ENCODE measurements at places on chromosomes 1 and 21.

GRCh38 chr21:26761174-26761915, 83.9 kb downstream of the ADAMTS1 start:
- DNase-seq = no peak

DNA sequence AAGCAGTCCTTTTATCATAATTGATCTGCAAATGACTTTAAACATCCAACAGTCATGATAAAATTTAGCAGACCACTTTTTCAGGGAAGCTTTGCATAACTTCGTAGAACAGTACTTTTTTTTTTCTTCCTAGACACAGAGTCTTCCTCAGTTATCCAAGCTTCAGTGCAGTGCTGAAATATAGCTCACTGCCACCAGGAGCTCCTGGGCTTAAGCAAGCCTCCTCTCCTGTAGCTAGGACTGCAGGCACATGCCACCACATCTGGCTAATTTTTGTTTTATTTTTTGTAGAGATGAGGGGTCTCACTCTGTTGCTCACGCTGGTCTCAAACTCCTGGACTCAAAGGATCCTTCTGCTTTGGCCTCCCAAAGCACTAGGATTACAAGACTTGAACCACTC, 3.8 kb downstream of the F13B start:
- no peak for DNase-seq

- no peak for DNase-seq
Measured at GRCh38 chr21:41648591-41649031, 118.2 kb downstream of the RIPK4 start.

GRCh38 chr1:66251546-66251945, 282.4 kb upstream of the SGIP1 start:
- no peak for DNase-seq

GRCh38 chr1:181206513-181206912, 118.0 kb downstream of the IER5 start:
- DNase-seq = no peak

DNA sequence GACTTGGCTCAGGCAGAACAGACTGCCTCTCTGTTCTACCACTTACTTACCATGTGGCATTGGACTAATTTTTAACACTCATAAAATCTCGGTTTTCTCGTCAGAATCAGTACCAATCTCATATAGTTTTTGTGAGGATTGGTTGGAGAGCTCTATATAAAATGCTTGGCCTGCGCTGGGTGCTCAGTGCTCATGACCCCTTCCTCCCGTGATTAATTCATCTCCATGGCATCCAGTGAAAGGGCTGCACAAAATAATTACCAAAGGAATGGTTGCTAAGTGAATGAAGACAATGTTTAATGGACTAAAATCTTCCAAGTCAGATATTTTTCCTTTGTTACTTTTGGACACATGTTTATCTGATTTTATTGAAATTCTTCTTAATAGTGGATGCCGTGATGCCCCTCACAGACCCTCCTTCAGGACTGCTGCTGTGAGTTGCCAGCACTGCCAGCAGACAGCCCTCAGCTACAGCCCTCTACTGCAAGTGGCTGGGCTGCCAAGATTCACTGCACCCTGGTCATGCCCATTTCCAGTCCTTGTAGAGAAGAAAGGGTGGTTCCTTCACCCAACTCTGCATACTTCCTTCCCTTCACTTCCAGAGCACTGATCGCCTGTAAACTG, 436.5 kb downstream of the LMO4 start:
- no peak for DNase-seq

GRCh38 chr1:4935807-4936206, 281.4 kb downstream of the AJAP1 start:
- DNase-seq = no peak

- DNase-seq = no peak
Measured at GRCh38 chr1:223244366-223245103, 101.5 kb upstream of the TLR5 start.

GRCh38 chr1:58162952-58163550, 383.5 kb downstream of the OMA1 start:
- peak; percentile 50 for DNase-seq

DNA sequence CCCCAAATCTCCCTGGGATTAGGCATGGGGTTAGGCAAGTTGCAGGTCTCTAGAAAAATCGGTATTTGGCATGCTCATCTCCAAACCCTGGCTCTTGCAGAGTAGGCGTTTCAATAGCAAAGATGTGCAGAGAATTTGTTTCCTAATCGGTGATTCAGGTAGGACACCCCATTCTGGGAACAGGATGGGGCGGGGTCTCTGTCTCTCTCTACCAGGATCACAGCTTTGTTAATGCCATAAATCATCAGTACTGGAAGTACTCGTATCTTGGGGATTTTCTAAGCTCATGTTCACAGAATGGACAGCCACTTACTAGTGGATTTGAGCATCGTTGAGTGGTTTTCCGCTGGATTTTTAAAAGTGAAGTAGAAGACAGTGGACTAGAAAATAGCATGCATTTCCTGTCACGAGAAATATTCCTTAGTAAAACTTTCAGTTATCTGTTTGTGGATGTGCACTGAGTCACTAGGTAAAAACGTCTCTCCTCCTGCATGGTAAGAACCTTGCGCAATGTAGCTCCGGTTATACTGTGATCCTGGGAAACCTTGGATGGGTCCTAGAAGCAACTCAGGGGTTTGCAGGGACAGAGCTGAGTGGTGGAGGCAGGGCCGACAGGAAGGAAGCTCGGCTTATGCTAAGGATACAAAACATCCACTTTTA, 5.1 kb downstream of the TMEM51 start:
- DNase-seq = no peak

DNA sequence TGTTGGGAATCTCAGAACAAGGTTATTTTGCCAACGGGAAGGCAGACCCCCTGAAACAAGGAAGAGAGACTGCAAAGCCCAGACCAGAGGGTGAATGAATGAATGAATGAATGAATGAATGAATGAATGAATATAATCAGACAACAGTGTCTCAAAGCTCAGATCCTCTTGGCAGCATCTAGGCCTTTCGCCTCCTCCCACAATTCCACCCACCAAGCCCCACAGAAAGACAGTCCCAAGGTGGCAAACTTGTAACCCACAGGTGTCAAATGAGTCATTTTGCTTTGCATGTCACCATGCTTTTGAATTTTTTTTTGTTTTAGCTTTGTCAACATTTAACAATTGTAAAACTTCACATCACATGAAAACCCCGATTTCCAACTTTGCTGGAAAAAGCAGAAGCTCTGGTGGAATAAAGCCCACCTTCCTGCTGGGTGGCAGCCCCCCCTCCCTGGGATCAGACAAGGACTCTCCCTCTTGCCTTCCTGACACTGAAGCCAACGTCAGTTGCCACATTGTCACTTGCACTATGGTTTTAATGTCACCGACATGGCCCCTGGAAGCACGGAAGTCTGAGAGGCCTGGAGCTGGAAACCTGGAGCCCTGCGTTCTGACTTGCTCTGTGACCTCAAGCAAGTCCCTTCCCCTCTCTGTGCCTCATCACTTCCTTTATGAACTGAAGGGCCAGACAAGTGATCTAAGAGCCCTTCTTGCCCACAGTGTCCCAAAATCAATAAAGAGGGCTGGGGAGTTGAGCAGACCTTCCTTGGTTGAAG, 134.6 kb upstream of the RUNX3 start:
- no peak for DNase-seq

GRCh38 chr1:1001057-1001783, 1.3 kb upstream of the HES4 start:
- DNase-seq = peak; percentile 70

DNA sequence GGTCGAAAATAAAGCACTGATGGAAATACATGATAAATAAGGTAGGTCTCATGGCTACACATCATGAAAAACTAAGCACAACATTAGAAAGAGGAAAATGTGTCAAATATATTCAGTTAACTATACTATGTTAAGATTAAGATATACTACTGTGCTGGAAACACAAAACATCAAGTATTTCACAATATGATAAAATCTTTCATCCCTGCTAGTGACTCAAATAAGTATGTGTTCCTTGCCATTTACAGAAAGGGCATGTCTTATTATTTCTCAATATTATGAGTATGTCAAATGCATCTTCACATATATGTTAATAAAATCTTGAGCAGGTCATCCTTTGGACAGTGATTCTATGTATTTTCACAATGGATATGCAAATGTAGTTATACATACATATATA, 1260.1 kb upstream of the ADGRL2 start:
- DNase-seq = no peak

GRCh38 chr1:151846686-151847237, 6.8 kb downstream of the THEM5 start:
- DNase-seq = peak; percentile 7

DNA sequence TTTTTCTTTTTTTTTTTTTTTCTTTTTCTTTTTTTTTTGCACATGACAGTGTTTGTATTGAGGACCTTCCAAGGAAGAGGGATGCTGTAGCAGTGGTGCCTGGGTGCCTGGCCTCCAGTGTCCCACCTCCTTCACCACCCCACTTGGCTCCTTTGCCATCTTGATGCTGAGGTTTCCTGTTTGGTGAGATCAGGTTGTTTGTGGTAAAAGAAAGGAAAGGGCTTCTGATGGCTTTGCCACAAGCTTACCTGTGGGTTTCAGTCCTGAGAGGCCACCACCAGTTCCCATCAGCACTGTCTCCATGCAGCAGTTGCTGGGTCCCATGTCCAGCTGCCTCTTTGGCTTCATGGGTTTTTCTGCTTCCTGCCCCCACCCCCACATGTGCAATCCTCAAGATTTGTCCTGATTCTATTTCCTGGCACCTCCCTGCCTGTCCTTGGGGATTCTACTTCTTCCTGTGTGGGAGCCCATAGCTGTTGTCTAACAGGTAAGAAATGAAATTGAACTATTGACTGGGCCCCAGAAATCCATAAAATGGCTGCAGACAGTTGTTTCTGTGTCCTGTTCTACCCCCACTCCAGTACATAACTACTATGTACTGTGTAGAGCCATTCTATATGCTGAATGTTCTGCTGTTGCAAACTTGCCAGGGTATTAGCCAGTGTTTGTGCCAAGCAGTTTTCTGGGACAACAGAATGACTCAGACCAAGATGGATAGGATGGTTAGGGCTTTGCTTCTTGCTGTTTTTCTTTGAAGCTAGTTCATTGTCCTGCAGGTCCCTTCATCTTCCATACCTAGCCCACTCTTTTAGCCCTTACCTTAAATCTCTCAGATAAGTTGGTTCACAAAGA, 4.2 kb upstream of the CCDC28B start:
- no peak for DNase-seq

- DNase-seq = no peak
Measured at GRCh38 chr1:222018041-222018440, 276.2 kb upstream of the DUSP10 start.

DNA sequence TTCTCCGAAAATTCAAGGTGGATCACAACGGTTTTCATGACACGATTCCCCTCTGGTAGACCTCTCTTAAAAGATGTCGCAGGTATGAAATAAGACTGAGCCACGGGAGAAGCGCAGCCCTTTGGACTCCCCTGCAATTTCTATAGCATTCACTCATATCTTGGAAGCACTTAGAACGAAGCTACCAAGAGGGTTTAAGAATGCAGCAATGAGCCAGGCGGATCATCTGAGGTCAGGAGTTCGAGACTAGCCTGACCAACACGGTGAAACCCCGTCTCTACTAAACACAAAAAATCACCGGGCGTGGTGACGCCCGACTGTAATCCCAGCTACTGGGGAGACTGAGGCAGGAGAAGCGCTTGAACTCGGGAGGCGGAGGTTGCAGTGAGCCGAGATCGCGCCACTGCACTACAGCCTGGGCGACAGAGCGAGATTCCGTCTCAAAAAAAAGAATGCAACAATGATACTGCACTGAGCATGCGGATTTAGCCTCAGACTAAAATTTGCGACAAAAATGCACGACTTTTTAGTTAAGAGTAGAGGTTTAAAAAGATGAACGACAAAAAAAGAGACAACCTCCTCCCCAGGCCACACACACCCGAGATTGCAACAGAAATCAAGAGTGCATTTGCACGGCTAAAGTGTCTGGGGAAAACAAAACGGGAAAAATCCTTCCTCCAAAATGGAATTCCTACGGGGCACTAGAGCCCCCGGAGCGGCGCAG, 743 bp downstream of the TOMM20 start:
- no peak for DNase-seq

DNA sequence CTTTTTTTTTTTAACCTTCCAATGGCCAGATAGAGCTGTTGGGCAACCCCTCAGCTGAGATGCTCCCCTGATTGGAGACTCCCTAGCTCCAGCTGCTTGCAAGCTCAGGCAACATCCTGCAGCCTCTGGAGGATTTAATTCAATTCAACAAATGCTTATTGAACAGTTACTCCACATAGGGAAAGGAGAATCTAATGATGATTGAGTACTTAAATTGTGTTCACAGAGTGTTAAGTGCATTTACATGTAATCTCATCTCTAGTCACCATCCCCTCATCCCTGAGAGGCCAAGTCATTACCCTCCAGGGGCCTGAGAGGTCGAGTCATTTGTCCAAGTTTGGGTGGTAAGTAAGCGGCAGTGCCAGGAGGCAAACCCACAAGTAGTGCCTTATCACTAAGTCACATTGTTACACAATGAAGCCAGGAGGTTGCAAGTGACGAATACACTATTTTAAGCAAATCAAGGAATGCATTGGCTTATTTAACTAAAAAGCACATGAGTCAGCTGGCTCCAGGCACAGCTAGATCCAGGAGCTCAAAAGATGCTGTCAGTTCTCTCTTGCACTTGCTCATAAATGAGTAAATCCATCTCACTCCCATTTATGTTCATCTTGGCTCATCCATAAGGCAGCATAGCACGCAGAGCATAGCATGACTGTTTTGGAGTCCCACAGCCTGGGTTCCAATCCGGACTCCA, 64.3 kb downstream of the OPTC start:
- peak; percentile 73 for DNase-seq

GRCh38 chr1:103106426-103107341, 1.6 kb downstream of the COL11A1 start:
- DNase-seq = peak; percentile 14

- DNase-seq = no peak
Measured at GRCh38 chr1:60915441-60915840, 166.9 kb upstream of the NFIA start.

GRCh38 chr1:78570539-78570938, 49.7 kb upstream of the IFI44L start:
- DNase-seq = no peak

GRCh38 chr1:180183426-180183825, 28.8 kb downstream of the QSOX1 start:
- no peak for DNase-seq

DNA sequence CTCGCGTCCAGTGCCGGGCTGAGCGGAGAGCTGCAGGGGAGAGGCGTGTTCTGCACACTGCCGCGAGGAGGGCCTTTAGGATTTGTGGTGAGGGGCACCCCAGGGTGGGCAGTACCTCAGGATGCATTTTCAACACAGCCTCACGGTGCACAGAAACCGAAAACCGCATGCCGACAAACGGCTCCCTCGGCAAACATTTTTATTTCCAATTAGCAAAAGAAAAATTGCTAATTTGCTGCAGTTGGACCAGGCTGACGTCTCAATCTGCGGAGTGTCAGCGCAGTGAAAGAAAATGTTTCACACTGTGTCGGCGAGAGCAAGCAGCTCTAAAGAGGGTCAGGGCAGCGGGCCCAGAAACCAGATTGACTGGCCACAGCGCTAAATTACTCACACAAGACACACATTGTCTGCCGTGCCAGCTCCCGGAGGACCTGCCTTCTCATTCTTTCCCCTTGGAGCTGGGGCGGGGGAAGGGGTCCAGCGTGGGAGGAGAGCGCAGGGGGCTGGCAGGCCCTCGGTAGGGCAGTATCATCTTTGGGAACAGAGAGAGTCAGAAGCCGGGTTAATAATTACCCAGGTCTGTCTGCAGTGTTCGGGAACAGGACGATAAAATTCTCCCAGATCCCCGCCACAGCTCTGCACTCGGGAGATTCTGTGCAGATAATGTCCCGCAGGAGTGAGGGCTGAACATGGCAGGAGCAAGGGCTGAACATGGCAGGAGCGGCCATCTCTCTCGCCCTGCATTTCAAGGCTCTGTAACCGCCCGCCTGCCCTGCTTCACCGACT, 150.2 kb downstream of the PRDM16 start:
- peak; percentile 91 for DNase-seq

Data from right cardiac atrium (tissue), 5 donors.